Left renal pelvis (tissue), 4 donors: ENCODE measurements at places on chromosomes 4 and X.

DNA sequence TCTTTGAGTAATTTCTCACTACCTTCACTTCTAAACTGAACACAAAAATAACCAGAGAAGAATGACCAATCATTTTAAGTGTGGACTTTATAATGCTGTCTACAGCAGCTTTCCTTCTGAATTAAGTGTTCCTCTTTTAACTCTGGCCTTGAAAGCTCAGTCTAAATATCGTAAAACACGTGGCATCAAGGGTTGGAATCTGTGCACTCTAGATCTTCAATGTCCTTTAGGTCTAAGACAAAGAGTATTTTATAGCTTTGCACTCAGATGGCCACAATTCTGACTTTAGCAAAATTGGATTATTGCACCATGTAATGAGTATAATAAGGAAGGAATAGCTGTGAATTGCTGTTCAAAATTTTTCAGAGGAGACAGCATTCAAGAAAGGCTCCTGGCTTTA lies 197.1 kb upstream of the UGT8 start:
- DNase-seq, result no peak

DNA sequence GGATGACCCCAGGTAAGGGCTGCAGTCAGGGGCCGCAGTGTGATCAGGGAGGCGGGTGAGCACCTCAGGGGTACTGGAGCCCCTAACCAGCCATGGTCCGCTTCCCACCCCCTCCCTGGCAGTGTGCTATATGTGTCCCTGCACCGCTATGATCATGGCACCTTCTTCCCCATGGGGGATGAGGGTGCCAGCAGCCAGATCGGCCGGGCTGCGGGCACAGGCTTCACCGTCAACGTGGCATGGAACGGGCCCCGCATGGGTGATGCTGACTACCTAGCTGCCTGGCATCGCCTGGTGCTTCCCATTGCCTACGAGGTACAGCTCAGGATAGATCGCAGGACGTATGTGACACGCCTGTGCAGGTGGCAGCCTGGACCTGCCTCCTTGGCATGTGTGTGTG lies 8.2 kb upstream of the ERAS start:
- DNase-seq, result no peak

DNA sequence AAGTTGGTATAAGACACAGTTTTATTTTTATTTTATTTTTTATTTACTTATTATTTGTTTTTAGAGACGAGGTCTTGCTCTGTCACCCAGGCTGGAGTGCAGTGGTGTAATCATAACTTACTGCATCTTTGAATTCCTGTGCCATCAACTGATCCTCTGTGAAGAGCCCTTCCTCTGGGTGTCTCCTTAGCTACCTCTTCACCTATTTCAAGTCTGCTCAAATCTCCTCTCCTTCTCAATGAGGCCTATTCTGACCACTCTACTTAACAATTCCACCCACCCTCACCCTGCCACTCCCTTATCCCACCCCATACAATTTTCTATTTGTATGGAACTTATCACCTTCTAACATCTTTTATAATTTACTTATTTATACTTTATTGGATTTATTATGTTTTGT lies 183.4 kb downstream of the PPP3CA start:
- no peak for DNase-seq

DNA sequence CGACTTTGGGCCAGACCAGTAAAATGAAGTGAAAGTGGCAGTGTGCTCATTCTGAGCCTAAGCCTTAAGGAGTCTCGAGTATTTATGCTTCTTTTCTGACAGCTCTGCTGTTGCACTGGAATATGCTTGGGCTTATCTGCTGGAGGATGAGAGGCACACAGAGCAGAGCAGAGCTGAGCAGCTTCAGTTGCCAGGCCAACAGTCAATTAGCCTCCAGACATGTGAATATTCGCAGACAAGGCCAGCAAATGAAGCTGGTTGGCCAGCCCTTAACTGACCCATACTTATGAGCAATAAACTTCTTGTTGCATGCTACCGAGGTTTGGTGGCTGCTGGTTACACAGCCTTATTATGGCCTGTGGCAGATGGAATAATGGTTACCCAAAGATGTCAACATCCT lies 203.0 kb upstream of the GEMIN8 start:
- no peak for DNase-seq

GRCh38 chr4:65911720-65912119 lies 241.4 kb upstream of the EPHA5 start:
- no peak for DNase-seq

GRCh38 chrX:42954880-42955279 lies 176.9 kb upstream of the PPP1R2C start:
- DNase-seq, result no peak

GRCh38 chrX:24423960-24424359 lies 41.1 kb upstream of the PDK3 start:
- no peak for DNase-seq

GRCh38 chr4:153409412-153409811 lies 56.7 kb upstream of the TMEM131L start:
- DNase-seq, result no peak

- no peak for DNase-seq
Observed at GRCh38 chrX:41085512-41085877, 250 bp downstream of the USP9X start.

GRCh38 chr4:105184316-105184980 lies 37.8 kb downstream of the TET2 start:
- no peak for DNase-seq

- DNase-seq, result no peak
Observed at GRCh38 chrX:79645749-79646148, 278.6 kb upstream of the ITM2A start.

DNA sequence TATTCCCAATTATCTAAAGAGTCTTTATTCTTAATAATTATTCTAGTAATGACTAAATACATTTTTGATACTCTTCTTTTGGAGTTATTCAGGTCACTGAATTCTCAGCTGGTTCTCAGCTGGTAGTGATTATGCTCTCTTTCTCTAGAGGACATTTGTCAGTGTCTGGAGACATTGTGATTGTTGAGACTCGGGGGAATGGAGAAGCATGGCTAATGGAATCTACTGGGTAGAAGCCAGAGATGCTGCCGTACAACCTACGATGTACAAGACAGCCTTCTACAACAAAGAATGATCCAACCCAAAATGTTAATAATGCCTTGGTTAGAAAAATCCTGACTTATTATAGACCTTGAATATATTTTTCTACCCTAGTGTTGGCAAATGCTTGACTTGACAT lies 149.2 kb upstream of the ANKRD50 start:
- no peak for DNase-seq

DNA sequence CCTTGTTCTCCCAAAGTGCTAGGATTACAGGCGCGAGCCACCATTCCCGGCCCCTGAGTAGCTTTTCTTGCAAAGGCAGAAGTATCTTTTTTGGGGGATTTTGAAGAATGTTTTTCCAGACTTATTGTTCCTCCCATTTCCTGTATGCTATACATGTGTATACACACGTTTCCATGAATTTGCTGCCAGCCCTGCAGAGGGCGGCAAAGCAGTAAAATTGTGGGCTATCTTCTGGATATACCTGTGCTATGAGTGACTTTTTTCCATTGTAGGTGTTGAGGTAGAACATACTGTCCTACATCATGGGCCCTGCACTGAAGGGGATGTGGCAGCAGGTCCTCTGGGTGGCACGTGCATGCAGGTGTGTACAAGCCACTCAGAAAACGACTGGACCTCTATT lies 16.9 kb upstream of the MED28 start:
- DNase-seq, result no peak
